ENCODE measurements at places on chromosomes 4 and X. TPM values are rescaled to one million over a fixed set of nuclear protein-coding genes. Genes with fewer than 3 reads are reported as not detected.

ZCCHC12 gene
- 33.6 TPM for total RNA-seq

GPR50 gene
- total RNA-seq: 19.0 TPM

F11 gene
- total RNA-seq: 1.2 TPM

VSIG4 gene
- total RNA-seq: not detected

PCDH11X gene
- 22.4 TPM for total RNA-seq

MAGEA12 gene
- 0.24 TPM for total RNA-seq

FGFR3 gene
- 36.4 TPM for total RNA-seq

PPP1R2C gene
- not detected for total RNA-seq

PAGE4 gene
- not detected for total RNA-seq

TMEM31 gene
- total RNA-seq: 0.38 TPM

YIPF7 gene
- not detected for total RNA-seq

DNA sequence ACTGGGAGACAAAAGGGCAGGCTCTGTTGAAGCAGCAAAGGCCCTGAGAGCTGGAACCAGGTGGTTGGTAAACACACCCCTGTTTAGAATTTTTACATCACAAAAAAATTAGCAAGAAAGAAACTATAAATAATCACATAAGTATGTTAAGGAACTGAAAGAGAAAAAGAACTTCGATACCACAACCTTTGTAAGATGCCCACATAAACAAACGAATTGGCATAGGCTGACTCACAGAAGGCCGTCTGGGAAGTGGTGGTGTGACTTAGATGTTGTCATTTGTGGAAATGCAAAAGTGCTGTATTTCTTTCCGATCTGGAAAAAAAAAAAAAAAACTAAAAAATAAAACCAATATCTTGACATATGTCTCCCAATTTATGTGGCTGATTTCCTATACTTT, 235.1 kb downstream of the USP46 start:
- ATAC-seq: no peak

DNA sequence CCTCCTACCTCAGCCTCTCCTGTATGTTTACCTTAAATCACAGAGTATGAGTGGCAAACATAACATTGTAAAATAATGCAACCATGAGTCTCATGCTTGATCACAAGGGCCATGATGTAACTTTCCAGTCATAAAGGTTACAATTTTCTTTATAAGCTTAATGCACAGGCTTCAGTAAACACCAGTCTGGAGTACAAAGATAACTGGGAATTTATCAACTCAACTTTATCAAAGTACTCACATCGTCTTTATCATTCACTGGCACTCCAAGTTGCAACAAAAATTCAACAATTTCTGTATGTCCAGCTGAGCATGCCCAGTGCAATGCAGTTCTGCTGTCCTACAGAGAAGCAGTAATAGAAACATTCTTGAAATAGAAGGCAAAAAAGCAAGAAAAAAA, 2.8 kb downstream of the PSMD10 start:
- ATAC-seq: no peak

DNA sequence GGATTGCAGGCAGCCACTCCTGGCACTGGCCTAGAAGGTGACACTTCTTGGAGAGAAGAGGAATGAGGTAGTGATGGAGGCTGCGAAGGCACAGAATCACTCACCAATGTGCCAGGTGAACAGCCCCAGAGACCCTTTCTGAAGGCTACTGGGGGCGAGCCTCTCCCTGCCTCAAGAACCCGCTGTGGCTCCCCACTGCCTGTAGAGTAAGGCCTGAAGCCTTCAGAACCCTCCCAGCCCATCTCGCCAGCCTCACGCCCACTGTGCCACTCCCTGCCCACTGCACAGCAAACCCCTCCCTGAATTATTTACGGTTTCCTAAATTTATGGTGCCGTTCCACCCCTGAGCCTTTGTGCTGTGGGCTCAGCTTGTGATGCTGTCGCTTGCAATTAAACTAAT, 24.2 kb upstream of the SORCS2 start:
- no peak for ATAC-seq

GRCh38 chr4:114062499-114062898, 83.1 kb upstream of the ARSJ start:
- ATAC-seq: no peak

DNA sequence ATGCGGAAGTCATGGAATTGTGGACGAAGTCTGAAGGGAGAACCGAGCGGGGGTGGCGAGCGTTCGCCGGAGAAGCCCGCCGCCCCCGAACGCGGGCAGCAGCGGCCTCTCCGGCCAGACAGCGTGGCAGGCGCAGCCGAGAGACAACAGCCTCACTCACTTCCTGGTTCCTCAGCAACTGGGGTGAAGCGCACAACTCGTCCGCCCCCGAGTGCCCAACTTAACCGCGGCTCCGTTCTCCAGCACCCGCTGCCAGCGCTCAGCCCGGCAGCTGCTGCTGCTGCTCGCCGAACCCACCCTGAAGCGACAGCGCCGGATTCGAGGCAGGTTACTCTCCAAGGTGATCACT, 68.0 kb downstream of the NOCT start:
- peak; percentile 37 for ATAC-seq

- ATAC-seq: peak; percentile 78
Observed at GRCh38 chr4:166518315-166518714, 645.3 kb downstream of the TLL1 start.

DNA sequence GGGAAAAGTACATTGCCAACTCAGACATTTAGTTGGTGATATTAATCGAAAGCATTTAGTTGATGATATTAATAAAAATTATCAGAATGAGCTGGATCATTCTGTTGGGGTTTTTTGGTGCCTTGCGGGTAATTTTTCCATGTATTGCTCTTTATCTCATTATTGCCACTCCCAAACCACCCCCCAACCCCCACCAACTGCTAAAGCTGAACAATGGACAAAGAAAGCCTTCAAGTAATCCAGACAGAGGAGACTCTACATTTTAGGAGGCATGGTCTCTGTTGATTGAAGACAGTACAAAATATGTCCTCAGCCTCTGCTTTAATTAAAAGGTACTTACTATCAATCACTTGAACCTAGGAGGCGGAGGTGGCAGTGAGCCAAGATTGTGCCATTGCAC, 22.5 kb downstream of the PDK3 start:
- no peak for ATAC-seq
